Left renal cortex interstitium (tissue), 4 donors: ENCODE measurements at places on chromosomes 1 and 21.

DNA sequence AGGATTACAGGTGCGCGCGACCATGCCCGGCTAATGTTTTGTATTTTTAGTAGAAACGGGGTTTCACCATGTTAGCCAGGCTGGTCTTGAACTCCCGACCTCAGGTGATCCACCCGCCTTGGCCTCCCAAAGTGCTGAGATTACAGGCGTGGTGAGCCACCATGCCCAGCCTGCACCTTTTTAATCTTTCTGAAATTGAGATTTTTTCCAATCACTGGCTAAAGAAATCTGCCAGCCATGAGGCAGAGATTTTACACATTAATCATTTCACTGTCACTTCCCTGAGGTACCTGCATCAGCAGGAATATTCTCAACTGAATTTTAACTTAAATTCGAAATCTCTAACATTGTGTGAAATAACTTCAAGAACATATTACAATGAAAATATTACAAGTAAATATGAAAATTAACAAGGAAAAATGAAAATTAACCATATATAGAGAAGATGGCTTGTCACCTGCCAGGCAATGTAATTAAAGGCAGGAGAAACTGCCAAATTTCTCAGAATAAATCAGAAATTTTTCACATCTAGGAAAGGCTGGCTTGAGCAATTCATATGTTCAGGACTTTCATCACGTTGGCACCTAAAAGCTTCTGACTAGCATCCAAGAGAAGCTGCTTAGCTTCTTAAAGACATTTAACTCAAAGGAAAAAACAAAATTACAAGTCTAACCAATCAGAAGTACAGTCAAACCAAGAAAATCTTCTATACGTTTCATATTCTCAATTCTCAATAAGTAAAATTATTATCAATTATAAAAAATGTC lies 5.9 kb downstream of the ANKRD13C start:
- no peak for DNase-seq

DNA sequence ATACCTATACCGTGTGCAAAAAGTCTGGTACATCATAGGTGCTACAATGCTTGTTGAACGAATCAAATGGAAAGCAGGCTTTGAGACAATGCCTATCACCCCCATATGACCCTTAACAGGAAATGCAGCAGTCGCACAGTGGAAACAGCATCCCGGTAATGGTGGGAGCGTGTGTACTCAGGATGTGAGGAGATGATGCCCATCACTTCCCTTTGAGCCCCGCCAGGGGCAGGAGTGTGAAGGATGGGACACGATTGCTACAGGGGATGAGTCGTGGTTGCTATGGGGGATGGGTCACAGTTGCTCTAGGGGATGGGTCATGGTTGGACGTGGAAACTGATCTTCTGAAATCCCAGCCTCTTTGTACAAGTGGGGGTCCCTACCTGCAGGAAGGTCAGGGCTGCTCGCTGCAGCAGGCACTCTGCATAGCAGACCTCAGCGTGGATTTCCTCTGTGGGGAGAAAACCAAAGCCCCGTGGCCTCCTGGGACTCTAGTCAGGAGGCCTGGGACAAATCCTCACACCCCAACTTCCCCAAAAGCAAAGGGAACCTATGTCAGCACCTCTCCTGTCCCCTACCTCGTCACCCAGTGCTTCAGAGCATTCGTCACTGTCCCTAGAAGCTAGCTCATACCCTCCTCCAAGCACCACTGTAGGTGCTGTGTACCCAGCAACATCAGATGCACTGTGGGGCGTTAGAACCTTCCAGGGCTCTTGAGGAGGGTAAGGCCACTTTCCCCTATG lies 19.3 kb downstream of the TTC39A start:
- DNase-seq: no peak

GRCh38 chr1:88891951-88892340 lies 579 bp upstream of the GTF2B start:
- no peak for DNase-seq

DNA sequence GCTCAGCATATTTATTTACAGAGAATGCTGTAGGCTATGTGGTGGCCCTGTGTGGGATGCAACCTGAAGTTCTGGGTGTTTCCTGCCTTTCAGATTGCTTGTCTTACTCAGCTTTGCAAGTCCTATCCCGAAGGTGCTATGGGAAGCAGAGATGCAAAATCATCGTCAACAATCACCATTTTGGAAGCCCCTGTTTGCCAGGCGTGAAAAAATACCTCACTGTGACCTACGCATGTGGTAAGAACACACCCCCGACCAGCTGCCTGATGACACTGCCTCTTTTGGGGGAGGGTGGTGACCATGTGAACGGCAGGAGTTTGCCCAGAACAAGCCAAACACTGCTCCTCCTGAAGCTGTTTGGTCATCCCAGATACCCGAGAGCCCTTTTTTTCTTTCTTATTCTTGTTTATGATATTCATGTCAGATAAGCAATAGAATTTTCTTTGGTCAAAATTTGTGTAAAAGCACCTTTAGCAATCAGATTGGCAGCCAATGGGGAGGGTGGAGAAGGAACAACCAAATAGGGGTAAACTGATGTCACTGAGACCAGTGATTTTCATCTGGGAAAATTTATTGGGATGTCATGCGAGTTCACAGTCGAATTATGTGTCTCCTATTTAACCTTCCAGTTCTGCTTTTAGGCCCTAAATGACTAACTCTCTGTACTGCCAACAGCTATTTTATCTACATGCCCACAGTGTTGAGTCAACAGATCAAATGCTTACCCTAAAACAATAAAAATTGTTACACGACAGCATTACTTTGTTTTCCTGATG lies 82.6 kb downstream of the EVA1C start:
- DNase-seq: no peak

- no peak for DNase-seq
Observed at GRCh38 chr1:85394130-85394529, 70.8 kb downstream of the DDAH1 start.

- DNase-seq: no peak
Observed at GRCh38 chr1:18948048-18948912, 8.2 kb downstream of the IFFO2 start.

DNA sequence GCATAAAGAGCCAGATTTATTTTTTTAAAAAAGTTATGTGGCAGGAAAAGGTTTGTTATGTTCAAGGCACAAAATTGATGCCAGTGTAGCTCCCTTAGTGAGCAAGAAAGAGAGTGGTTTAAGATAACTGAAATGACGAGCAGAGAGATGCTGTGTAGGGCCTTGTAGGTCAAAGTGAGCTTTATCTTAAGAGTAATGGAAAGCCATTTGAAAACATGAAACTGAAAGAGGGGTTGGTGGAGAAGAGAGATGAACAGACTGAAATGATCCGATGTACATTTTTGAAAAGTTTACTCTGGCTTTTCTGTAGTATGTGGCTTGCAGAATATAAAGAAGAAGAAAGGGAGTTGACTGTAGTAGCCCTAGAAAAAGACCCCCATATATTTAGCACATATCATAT lies 383.6 kb downstream of the PLA2G4A start:
- no peak for DNase-seq

GRCh38 chr1:91217911-91218310 lies 186.7 kb downstream of the HFM1 start:
- no peak for DNase-seq

DNA sequence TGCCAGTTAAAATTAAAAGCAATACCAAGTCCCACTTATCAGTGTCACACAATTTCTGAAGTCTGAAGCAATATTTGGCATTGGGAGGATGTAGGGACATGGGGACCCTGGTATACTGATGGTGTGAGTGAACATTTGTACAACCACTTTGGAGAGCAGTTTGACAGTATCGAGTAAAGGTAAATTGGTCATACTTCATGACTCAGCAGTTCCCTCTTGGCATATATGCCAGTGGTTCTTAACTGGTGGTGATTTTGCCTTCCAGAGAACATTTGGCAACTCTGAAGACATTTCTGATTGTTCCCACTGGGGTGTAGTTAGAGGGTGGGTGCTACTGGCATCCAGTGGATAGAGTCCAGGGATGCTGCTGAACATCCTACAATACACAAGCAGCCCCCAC lies 19.7 kb downstream of the FMOD start:
- no peak for DNase-seq

- peak; percentile 50 for DNase-seq
Observed at GRCh38 chr1:165218731-165219130, 137.8 kb downstream of the LMX1A start.

DNA sequence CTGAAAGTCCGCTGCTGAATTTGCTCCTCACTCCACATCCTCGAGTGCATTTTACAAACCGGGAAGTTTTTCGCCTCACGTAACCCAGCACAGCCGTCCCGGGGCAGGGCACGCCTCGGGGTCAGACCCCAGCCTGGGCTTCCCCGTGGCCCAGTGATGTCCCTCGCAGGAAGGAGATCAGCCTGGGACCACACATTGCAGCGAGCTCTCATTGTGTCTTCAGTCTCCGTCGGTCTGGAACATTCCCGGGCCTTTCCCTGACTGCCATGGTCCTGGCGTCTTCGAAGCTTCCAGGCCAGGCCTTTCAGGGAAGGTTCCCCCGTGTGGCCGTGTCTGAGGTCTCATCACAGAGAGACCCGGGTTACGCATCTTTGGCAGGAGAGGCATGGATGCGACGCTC lies 43.5 kb downstream of the MORN1 start:
- no peak for DNase-seq

DNA sequence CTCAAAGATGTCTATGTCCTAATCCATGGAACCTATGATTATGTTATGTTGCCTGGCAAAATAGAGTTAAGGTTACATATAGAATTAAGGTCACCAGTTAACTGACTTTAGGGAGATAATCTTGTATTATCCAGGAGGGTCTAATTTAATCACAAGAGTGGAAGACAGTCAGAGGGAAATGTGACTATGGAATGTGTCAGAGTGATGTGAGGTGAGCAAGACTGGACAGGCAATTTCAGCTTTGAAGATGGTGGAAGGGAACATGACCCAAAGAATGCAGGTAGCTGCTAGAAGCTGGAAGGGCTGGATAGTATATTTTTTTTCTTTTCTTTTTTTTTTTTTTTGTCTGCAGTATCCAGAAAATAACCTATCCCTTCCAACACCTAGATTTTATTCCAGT lies 241.7 kb upstream of the NEGR1 start:
- no peak for DNase-seq

DNA sequence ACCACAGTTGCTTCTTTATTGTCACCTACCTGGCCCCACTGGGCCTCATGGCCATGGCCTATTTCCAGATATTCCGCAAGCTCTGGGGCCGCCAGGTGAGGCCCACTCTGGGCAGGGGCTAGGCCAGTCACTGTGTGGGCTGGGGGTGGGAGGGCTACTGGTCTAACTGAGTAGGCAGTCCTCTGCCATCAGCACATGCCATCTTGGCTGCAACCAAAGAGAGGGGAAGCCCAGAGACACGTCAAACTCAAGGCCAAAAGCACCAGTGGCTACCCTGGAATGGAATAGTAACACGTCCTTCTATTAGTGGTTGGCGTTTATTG lies 4.0 kb downstream of the HCRTR1 start:
- DNase-seq: no peak

- no peak for DNase-seq
Observed at GRCh38 chr1:184160236-184160635, 108.7 kb downstream of the TSEN15 start.

DNA sequence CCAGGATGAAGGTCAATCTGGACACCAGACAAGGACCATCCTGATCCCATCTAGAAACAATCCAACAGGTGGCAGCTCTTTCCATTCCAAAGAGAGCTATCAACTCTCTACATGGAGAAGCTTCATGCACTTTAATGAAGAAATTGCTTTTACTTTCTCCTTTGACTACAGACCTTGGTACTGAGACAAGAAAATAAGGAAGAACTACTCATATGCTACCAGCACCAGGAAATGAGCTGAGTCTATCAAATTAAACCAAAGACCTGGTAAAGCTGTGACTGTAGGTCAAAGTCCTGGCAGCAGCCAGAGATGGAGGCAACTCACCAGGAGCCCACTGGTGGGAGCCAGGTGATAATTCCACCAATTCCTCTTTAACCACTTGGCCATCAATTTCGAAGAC lies 64.3 kb upstream of the LRRC8B start:
- DNase-seq: no peak
